Spleen (tissue), 13 donors: ENCODE measurements at places on chromosomes 1 and 21. TPM values are rescaled to one million over a fixed set of nuclear protein-coding genes. Genes with fewer than 3 reads are reported as not detected.

ITLN2 gene
- polyA plus RNA-seq = not detected

LRRC8B gene
- polyA plus RNA-seq = 3.0 TPM

RHD gene
- polyA plus RNA-seq = 0.03 TPM

LCE1C gene
- not detected for polyA plus RNA-seq

CA6 gene
- polyA plus RNA-seq = 0.11 TPM

KCNE1 gene
- 1.8 TPM for polyA plus RNA-seq
